Activated naive CD8-positive, alpha-beta T cell treated with anti-CD3 and anti-CD28 coated beads for 36 hours (primary cell): ENCODE measurements at places on chromosomes 13 and 19. TPM values are rescaled to one million over a fixed set of nuclear protein-coding genes. Genes with fewer than 3 reads are reported as not detected.

Gene FGF9
- 0.25 TPM for total RNA-seq

Gene CD33
- 0.62 TPM for total RNA-seq

Gene ASF1B
- 78.5 TPM for total RNA-seq

GRCh38 chr19:35320065-35320713 is 8.8 kb upstream of the CD22 start:
- H3K27ac ChIP-seq: peak overlapping the region; percentile 45
- no peak for DNase-seq
- H3K36me3 ChIP-seq: no peaks in the 10 kb centered on the region

- H3K4me3 ChIP-seq: no peak overlapping the region
- H3K27me3 ChIP-seq: peaks cover 4% of the 10 kb centered on the region
- no peaks in the 10 kb centered on the region for H3K4me1 ChIP-seq
- peaks cover 2% of the 10 kb centered on the region for H3K36me3 ChIP-seq
- DNase-seq: no peak
- H3K27ac ChIP-seq: no peak overlapping the region
Observed at GRCh38 chr19:47005873-47006272, 13.8 kb upstream of the NPAS1 start.

DNA sequence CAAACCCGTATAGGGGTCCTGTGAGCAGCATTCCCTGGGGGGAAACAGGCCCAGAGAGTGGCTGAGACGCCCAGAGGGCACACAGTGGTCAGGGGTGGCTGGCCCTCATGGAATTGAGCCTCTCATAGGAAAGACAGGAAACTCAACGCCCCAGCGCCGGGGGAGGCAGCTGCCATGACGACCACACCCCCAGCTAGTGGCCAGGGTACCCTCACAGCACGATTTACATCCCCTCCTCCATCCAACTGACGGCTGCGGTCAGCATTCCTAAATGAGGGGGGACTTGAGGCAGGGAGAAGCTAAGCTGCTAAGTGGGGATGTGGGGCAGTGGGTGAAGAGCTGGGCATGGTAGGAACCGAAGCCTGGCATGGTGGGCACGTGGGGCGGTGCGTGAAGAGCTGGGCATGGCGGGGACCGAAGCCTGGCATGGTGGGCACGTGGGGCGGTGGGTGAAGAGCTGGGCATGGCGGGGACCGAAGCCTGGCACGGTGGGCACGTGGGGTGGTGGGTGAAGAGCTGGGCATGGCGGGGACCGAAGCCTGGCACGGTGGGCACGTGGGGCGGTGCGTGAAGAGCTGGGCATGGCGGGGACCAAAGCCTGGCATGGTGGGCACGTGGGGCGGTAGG is 10.0 kb downstream of the MED16 start:
- H3K4me1 ChIP-seq: no peaks in the 10 kb centered on the region
- H3K4me3 ChIP-seq: no peak overlapping the region
- no peak overlapping the region for H3K27ac ChIP-seq
